ENCODE measurements at places on chromosomes 16 and 17.

DNA sequence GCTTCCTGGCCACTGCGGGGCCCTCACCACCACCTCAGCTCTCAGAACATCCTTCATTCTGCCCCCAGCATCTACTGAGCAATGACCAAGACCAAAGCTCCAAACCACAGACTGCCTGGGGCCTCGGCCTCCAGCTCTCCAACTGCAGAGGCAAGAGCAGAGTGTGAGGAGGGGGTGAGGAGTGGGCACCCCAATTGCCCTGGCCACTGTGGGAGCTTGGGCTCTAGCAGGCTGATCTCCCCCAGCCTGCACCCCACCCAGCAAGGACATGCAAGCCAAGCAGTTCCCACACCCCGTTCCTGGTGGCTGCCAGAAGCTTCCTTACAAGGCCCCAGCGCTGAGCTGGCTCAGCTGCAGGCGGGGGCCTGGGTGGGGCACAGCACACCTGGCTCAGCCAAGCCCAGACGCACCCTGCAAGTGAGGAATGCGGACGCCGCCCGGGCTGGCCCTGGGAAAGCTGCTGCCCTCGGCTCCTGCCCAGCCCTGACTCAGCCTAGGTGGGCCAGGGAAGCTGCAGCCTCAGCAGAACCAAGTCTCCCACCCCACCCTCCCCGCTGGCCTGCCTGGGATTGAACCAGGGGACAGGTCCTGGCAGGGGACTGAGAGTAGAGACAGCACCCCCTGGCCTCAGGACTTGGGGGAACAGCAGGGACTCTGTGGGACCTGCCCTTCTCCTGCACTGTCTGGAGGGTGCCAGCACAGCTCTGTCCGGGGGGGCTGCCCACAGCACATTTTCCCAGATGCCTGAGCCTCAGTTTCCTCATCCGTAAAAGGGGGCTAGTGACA is 29.7 kb upstream of the KRT17 start:
- DNase-seq: no peak

DNA sequence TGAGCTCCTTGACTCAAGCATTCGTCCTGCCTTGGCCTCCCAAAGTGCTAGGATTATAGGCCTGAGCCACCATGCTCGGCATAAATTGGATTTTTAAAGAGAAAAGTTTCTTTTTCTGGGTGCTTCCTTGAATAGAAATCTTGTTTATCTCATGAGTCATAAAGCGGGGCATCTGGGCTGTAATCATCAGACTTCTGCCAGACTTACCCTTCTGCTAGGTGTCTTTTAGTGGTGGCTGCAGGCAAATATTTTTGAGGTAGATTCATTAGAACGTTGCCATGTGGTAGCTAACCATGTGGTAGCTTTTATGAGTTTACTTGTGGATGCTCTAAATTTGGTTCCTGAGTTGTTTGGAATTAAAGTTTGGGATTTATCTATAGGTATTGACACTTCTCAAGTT is 13.4 kb downstream of the PGS1 start:
- no peak for DNase-seq

DNA sequence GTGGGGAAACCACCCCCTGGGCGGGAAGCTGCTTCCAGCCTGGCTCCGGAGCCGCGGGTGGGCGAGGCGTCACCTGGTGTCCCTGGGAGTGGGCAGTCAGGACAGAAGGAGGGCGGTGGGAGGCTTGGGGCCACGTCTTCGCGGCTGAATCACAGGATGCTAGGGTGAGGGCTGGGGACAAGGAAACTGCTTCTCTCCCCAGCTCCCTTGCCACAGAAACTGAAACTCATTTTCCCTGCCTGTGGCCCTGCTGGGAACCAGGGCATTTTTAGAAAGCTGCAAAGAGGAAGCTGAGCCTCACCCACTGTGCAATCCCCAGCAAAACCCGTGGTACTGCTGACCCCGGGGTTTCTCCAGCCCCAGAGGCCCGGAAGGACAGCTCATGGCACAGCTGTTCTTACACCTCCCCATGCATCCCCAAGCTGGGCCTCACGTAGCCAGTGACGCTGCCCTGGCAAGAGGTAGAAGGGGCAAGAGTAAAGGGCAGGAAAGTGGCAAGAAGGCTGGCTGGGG is 8.2 kb downstream of the RHBDF2 start:
- no peak for DNase-seq

DNA sequence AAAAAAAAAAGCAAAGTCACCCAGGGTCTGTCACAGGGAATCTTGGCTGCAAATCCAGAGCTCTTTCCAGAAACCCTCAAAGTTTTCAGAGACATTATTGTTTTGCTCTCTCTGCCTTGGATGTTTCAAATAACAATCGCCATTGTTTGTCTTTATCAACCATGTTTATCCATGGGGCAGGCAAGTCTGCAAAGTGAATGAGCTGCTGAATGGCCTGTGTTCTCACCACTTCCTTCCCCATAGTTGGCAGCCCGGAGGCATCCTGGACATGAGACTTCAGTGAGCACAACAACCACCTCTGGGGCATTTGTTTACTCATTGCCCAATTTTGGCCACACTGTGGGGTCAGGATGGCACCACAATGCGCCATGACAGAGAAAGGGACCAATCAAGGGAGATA is 53.1 kb upstream of the USP7 start:
- DNase-seq: no peak

DNA sequence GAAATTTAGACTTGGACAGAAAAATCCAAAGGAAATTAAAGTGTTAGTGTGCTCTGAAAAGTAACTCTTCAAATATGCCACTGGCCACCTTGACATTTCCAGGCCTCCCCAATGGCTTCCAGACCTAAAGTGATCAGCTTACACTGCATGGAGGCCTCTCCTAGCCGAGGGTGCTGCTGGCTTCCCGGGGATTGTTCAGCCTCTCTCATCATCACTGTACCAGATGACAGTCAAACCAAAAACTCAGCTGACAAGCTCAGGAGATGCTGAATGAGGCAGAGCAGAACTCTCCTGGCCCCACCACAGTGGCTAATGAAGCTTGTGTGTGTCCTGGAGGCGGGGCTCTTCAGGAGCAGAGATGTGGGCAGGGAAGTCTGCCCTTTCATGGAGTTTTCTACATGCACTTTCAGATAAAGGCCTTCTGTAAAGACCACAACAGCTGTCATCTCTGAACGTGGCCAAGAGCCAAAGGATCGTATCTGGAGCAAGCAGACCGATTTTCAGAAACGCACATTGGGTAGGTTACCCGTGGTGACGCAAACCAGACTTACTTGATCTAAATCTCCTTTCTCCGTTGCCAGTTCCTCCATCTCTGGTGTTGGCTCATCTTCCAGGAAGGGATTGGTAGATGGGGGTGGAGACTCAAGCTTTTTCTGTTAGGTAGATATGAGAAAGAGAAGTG is 113.3 kb downstream of the VPS53 start:
- DNase-seq: peak; percentile 97

GRCh38 chr17:11391134-11391533 is 150.1 kb downstream of the SHISA6 start:
- no peak for DNase-seq

GRCh38 chr16:987906-988305 is 6.3 kb downstream of the SOX8 start:
- no peak for DNase-seq

DNA sequence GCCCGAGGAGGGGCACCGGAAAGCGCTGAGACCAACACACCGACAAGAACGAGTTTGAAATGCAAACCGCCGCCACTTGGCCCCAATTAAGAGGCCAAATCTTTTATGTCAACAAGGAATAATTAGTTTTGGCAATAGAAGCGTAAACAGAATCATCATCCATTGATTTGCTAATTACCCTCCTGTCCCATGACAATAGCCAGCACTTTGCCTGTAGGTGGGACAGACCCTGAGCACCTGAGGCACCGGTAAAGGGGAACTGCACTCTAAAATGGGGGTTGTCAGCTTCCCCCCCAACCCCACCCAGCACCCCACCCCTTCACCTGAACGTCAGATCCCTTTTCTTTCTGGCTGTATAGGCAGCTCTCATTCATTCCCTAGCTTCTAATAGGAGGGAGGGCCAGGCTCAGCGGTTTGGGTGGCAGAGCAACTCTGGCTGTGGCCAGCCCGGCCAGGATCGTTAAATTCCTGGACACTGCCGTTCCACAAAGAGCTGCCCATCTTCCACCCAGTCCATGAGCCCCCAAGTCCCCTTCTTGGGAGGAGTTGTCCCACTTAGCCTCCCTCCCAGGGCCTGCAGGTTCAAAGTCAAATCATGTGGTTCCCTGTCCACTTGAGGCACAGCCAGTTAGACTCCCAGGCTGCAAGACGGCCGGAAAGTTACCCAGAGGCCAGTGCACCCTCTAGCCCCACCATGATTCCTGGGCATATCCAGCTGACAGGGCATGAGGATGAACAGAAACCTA is 45.8 kb downstream of the WNT3 start:
- no peak for DNase-seq

- DNase-seq: no peak
Observed at GRCh38 chr17:61338874-61339478, 60.7 kb upstream of the TBX2 start.

DNA sequence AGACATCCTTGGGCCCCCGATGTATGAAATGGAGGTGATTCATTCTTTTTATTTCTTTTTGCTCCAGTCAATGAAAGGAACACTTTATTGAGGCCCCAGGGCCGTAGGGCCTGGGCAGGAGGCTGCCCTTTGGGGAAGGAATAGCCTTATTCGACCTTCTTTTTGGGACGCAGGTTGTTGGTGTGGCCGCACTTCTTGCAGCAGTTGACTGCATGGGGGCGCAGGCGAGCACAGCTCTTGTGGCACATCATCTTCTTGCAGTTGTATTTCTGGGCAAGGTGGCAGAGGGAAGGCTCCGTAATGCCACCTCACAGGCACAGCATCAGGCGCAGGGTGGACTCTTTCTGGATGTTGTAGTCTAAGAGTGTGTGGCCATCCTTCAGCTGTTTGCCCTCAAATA is 50.9 kb downstream of the SIAH1 start:
- DNase-seq: no peak

GRCh38 chr17:80942423-80943345 is 49.0 kb upstream of the CHMP6 start:
- DNase-seq: no peak

DNA sequence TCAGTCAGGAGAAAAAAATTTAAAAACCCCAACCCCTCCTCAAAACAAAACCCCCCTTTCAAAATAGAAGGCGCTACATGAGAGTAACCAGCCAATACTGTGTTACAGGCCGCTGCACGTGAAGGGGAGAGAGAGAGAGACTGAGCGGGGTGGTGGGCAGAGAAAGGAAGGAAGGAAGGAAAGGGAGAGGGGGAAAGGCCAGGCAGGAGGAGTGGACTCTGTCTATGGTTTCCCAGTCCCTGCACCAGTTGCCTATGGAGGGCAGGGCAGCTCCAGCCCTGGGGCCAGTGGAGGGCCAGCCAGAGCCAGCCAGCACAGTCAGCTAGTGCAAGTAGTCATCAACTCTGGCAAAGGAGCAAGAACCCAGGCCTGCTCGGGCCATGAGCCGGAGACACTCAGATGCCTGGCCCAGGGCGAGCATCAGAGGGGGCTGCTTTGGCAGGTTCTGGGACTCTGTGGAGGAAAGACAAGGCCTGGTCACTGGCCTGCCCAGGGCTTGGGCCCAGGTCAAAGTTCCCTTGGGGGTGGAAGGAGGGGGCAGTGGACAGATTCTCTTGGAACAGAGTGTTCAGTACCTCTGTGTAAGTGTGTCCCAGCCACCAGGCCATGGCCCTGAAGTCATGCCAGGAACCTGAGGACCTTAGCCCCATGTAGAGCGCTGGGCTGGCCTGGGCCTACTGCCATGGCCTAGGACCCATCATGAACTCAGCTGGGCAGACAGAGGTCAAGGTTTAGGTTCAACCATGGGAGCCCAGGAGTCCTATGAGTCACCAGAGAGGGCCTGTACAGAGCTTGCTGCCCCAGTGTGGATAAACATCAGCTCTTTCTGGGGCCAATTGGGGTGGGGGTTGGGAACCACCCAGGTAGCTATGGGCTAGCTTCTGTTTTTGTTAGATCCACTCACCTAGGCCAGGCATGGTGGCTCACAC is 7.3 kb upstream of the GFOD2 start:
- no peak for DNase-seq

DNA sequence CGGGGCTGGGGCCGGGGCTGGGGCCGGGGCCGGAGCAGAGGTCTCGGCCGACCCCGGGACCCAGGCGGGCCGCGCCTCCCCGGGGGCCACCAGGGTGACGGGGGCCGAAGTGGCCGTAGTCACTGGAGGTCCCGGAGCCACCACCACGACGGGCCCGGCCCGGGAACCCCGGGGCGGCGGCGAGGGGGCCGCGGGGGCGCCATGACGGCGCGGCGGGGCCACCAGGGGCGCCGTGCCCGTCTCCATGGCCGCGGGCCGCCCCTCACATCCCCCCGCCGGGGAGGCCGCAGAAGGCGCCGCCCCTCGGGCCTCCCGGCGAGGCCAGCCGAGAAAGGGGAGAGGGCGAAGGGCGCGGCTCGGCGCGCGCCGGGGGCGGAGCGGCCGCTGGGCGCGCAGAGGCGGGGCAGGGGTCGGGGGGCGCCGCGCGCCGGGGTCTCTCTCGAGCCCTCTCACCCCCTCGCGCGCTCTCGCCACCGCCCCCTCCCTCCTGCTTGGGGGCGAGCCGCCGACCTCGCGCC is 297 bp downstream of the TBC1D10B start:
- DNase-seq: no peak

DNA sequence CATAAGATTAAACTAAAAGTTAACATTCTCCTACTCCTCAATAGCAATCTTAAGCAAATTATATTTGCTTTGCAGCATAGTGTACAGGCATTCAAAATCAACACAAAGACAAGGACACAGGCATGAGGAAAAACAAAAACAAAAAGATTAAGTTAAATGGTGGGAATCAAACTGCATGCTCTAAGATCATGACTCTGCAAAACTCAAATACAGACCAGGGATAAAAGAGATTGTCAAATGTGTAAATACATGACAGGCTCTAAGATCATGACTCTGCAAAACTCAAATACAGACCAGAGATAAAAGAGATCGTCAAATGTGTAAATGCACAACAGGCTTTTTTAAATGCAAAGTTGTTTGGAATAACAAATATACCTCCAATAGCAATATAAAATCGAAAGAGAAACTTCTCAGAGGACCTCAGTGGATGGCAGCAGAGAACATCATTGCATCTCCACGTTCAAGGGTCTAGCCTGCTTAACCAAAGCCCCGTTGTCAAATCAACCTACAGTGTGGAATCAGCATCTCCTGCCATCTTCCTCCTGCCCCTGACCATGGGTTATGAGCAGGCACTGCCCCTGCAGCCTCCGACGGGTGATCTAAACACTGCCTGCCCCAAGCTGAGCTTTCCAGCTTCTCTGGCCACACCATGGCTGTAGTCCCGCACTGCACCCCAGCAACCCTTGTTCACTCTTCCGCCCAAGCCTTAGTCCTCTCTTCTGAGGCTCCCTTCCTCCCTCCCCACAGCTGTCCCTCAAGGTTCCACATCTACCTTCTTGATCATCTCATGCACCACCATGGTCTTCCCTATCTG is 446.1 kb downstream of the SOX9 start:
- DNase-seq: no peak

DNA sequence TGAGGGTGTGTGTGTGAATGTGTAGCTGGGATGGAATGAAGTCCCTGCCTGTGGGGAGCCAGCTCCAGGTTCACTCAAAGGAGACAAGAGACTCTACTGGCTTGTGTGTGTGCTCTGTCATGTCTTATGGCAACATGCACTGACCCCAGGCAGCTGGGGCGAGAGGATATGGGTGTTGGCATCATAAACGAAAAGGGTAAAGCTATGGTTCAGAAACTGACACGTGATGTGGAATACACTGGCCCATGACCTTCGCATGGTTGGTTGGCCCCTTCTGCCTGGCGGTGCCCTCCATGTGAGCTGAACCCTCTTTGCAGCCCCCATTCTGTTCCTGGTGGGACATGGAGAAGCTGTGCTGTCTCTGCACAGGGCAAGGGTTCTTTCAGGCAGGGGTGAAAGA is 21.9 kb downstream of the ZNF750 start:
- no peak for DNase-seq

- DNase-seq: no peak
Observed at GRCh38 chr17:77025781-77026180, 115.0 kb upstream of the SEC14L1 start.

Data from NCI-H1694 (cell line).